Activated CD4-positive, alpha-beta T cell treated with anti-CD3 and anti-CD28 coated beads, Interleukin-2, amount 50 U/mL, for 4 hours (primary cell): ENCODE measurements at places on chromosomes 1 and 21.

DNA sequence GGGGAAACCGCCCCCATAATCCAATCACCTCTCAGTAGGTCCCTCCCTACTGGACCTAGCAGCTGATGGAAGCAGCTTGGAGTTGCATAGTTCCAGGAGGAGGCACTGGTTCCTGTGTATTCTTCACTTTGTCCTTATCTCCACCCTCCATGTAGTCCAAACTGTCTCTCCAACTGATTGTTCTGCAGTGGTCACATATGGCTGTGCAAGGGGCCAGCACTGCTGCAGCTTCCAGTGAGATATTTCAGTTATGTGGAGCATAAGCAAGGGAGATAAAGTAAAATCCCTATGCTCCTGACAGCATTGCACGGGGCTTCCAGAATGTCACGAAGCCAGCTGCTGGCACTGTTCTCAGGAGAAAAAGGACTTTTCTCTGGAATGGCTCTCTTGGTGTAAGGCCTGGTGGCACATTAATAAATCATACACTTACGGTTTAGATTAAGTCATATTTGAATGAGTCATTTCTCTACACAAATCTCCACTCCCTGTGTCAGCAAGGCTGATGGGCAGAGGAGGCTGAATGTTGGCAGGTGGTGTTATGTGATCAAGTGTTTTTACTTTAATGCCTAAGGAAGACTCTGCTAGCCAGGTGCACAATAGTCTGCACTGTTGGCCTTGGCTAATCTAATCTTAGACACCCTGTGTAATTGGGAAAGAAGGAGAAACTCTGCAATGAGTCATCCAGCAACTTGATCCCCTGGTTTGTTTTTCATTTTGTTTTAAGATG is 93.4 kb downstream of the KCNK1 start:
- no peak for DNase-seq

GRCh38 chr1:115545791-115546733 is 95.7 kb upstream of the VANGL1 start:
- no peak for DNase-seq

GRCh38 chr1:198636391-198636790 is 2.4 kb upstream of the PTPRC start:
- DNase-seq, result no peak

GRCh38 chr1:67646145-67647035 is 38.6 kb upstream of the GADD45A start:
- no peak for DNase-seq

GRCh38 chr21:45463871-45464270 is 58.9 kb downstream of the COL18A1 start:
- DNase-seq, result no peak

DNA sequence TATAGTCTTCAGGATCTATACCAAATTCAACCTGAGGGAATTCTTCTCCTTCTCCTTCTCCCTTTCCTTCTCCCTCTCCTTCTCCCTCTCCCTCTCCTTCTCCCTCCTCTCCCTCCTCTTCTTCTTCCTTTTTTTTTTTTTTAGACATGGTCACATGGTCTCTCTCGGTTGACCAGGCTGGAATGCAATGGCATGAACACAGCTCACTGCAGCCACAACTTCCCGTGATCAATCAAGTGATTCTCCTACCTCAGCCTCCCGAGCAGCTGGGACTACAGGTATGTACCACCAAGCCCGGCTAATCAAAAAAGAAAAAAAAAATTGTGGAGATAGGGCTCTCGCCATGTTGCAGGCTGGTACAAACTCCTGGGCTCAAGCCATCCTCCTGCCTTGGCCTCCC is 51.5 kb downstream of the DNAI4 start:
- DNase-seq, result no peak

DNA sequence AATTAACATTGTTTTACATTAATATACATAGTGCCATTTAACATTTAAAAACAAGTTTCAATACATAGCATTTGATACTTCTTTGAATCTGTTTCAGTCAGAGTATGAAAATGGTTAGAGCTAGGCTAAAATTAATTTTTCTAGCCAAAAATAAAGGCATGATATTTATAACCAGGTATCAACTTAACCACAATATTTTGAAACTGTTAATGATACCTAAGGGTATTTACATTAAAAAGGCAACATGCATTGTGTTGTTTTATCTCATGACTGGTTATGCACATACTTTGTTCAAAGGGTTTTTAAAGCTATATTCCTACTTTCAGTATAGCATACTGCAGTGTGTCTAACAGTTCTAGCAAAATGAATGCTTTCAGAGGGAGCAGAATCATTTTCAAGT is 130.0 kb downstream of the HS2ST1 start:
- DNase-seq, result no peak

- no peak for DNase-seq
Observed at GRCh38 chr21:44837537-44837936, 19.7 kb upstream of the SUMO3 start.

GRCh38 chr1:51600529-51600928 is 16.4 kb upstream of the OSBPL9 start:
- DNase-seq, result no peak

- DNase-seq, result no peak
Observed at GRCh38 chr1:92458146-92458545, 28.6 kb downstream of the GFI1 start.
